Endothelial cell (in vitro differentiated cells): ENCODE measurements at places on chromosomes 4 and X.
A peak's percentile ranks its signal among the peaks of the same experiment; 100 is the strongest.

- DNase-seq: no peak
Measured at GRCh38 chr4:21415728-21416127, 532.8 kb downstream of the KCNIP4 start.

DNA sequence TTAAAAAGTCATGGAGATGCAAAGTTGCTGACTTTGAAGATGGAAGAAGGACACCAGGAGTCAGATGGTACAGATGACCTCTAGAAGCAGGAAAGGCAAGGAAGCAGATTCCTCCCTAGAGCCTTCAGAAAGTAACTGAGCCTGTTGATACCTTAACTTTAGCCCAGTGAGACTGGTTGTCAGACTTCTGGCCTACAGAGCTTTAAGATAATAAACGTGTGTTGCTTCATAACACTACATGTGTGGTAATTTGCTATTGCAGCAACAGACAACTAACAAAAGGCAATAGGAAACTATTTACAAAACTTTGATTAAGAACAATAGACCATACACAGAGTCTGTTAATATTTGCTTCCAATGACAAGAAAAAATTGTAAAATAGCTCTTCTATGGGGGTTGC lies 102.0 kb upstream of the USP38 start:
- DNase-seq: no peak

- DNase-seq: no peak
Measured at GRCh38 chr4:1010395-1011021, 918 bp upstream of the FGFRL1 start.

DNA sequence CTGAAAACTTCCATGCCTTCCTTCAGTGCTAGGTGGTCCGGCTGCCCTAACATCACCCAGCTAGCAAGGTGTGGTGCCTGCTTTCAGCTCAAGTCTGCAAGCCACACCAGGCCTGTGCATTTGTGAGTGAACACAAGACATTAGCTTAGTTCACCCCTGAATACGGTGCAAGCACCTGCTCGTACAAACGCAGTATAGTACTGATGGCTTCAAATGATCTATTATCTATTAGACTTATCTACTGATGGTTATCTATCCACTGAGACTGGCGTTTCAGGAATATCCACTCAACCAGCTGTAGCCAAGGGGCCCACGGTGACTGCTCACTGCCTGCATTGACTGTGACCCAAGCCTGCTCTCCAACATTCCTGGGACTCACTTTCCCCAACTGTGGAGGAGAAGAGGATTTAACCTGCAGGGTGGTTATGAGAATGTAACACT lies 155.9 kb downstream of the SHOX start:
- DNase-seq: no peak

DNA sequence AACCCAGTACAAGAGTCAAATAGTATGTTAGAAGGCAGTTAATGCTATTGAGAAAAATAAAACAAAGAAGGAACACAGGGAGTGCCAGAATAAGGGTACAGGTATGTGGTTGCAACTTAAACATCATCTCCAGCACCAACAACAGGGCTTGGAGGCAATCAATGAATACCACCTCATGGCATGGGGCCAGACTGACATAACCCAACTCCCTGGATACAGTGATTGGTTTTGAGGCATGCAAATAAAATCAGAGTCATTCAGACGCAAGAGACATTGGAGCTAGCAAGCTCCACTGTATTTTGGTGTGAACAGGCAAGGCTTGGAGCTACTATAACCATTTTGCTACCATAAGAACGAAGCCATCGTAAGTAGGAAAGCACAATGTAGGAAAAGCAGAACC lies 56.7 kb downstream of the PPP3CA start:
- no peak for DNase-seq

DNA sequence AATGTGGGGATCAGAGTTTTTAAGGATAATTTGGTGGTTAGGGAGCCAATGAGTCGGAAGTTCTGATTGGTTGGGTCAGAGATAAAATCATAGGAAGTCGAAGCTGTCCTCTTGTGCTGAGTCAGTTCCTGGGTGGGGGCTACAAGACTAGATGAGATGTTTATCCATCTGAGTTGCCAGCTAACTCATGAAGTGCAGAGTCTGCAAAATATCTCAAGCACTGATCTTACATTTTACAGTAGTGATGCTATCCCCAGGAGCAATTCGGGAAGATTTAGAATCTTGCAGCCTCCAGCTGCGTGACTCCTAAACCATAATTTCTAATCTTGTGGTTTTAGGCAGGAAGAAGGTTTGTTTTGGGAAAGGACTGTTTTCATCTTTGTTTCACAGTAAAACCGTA lies 565.8 kb upstream of the SPANXN1 start:
- DNase-seq: no peak

DNA sequence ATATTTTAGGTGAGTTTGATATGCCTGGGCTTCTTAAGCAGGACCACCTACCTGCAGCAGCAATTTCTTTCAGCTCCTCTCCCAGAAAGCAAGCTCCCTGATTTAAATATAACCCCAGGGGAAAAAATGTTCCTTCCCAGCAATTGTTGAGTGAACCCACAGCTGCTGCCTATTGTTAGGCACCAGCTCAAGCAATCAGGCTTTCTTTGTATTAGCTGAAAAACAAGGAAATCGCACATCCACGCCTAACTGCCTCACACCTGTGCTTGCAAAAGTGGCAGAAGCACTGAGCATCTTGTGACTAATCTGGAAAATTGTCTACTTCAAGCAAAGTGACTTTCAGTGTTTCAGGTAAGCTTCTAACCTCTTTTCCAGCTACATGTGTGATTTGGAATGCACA lies 432.2 kb downstream of the SMARCA1 start:
- DNase-seq: no peak

GRCh38 chr4:16449406-16449805 lies 223.1 kb upstream of the TAPT1 start:
- no peak for DNase-seq

GRCh38 chr4:125191232-125191631 lies 123.5 kb upstream of the FAT4 start:
- DNase-seq: no peak

- no peak for DNase-seq
Measured at GRCh38 chr4:101123231-101123630, 224.1 kb downstream of the PPP3CA start.

DNA sequence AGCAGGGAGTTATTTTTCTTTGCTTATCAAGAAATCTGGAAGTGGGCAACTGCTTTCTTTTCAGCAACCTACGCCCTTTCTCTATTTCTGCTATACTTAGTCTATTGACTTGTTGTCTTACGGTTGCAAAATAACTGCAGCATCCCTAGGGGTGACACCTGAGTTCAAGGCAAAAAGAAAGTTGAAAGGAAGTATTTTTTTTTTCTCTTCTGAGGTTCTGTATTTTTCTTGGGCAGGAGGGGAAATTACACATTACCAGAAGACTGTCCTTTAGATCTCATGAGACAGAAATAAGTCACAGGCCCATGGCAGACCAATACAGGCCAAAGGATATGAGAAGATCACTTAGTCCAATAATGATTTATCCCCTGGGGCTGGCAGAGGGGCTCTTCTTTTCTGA lies 204.7 kb upstream of the CASK start:
- no peak for DNase-seq

DNA sequence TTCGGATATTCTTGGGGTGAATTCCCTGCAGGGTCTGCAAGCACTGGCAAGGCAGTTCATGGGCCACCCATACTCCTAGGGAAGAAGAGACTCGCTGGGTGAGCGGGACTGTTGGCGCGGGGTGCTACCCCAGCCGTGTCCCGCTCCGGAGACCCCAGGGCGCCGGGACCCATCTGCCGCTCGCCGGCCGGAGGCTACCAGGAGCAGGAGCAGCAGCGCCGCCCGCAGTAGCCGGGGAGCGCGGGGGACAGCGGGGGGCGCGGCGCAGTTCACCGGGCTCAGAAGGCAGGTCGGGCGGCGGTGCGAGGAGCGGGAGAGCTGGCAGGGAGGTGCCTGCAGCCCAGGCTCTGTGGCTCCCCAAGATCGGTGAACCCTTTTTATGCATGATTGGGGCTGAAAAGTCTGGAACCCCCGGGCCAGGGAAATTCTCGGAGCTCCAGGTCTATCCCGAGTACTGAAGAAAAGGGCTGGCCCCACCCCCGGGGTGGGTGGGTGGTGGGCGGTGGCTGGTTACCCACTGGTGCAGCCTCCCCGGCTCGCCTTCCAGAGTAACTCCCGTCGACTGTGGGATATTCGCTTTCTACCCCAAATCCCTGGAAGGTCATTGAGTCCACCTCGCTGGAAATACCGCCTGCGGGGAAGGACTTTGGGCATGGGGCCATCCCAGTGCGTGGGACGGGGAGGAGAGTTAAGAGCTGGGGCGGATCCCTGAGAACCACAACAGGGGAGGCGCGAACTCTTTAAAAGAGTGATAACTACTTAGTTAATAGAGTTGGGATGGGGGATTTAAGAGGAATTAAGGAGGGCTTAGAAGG lies 37.6 kb downstream of the PF4 start:
- DNase-seq: peak; percentile 38

- DNase-seq: no peak
Measured at GRCh38 chr4:17068392-17068791, 169.9 kb upstream of the LDB2 start.

DNA sequence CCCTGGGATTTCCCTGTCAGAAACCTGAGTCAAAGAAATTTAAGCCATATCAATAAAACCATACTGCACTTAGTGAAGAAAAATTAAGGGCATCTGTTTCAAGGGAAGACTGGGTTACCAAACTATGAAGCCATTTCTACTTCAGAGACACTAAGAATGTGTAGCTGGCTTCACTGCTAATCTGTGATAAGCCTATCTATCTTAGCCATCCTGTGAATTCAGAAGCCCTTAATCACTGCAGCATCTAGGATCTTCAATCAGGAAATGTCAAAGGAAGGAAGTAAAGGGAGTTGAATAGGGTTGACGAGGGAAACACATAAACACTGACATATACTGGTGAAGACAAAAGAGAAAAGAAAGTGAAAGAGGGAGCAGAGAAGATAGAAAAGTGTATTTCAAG lies 777.6 kb upstream of the DIAPH2 start:
- DNase-seq: no peak

DNA sequence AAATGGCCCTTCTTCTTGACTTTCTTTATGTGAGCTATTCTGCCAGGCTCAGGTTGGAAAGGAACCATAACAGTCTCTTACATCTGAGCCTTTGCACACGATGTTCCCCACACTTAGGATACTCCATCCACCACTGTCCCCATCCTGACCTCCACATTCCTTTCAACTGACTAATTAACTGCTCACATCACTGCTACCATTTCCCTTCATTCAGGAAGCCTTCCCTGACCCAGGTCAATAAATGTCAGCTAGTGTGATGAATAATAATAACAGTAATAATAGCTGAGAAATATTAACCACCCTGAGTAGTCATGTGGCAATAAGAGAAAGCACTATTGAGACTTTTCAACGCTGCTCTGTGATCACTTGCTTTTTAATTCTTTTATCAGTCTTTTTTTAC lies 291.7 kb downstream of the KCNIP4 start:
- no peak for DNase-seq

GRCh38 chrX:13748486-13748885 lies 13.9 kb downstream of the OFD1 start:
- DNase-seq: no peak

DNA sequence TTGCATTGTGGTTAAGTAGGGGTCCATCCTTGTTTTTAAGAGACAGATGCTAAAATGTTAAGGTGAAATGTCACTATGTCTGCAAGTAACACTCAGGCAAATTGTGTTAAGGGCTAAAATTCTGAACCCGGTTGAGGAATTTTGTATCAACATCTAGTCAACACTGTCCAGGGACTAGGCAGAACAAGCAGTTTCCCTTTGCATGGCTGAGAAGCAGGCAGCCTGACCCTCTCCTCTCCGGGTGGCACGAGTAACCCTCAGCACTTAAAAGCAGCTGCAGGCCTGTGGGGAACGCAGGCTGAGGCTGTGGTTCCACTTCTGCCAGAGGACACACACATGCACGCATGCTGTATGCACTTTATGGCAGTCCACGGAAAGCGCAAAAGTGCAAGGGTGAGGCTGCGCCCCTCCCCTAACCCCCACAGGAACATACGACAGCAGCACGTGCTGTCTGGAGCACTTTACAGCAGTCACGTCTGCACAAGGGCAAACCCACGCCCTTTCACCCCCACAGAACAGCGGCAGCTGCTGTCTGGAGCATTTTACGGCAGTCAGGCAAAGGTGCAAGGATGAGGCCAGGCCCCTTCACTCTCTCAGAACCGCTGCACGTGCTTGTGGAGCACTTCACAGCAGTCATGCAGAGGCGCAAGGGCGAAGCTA lies 619 bp upstream of the MPC1L start:
- no peak for DNase-seq

DNA sequence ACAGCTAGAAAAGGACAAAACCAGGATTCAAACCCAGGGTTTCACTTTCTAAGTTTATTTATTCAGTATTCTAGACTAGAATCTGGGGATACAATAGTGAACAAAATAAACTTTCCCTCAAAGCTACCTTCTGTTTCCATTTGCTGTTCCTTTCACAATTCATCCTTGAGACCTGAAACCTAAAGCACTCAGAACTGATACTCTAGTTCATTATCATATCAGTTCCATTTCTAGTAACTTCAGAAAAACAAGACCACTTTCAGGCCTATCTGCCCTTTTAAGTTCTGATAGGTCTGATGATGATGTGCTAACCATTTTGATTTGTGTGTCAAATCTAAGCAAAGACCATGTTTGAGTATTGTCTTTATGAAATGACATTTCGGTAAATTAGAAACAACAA lies 7.8 kb upstream of the XK start:
- no peak for DNase-seq

DNA sequence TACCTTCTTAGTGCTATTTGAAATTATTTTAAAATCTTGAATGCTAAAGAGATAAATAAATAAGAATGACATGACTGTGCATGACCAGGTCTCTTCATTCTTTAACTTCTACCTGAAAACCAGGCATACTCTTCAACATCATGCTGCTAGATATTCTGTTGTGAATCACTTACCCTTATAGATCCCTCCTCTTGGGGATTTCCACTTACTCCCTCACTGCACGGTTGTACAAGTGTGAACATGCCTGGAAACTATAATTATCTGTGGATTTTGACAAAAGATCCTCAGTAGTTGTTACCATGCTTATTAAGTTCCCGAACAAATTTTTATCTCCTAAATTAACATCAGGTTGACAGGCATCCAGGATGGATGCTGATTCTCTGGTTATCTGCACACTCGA lies 54.3 kb downstream of the ADGRL3 start:
- DNase-seq: no peak

DNA sequence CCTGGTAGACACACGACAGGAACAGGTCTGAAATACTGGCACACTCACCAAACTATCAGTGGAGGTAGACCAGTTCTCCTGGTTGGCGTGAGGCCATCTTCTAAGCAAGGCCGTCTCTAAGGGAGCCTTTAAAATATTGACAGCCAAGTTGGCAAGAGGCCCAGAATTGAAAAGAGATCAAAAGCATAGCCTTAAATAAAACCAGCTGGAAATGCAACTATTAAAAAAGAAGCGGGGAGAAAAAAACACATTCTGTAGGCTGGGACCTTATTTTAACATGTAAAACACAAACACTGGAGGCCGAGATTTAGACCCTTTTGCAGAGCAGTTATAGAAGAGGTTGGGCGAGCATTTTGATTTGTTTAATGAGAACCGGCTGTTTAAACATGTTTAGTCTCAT lies 233.0 kb upstream of the CLNK start:
- DNase-seq: no peak

DNA sequence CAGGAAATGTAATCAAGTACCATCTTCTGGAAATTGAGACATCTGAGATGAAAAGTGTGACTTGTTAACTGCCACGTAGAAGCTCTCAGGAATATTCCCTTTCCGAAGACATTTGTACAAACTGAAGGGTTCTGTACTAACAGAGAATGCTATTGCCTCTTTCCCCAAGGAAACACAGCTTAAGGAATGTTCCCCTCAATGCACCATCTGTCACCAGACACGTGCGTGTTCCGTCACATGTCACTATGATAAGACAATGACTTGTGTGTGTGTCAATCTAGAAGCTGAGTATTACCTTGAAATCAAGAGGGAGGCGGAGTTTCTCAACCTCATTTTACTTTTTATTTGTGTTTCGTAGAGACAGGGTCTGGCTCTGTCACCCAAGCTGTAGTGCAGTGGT lies 58.1 kb downstream of the DHRSX start:
- DNase-seq: no peak
